ENCODE measurements at places on chromosomes 6 and 20. TPM values are rescaled to one million over a fixed set of nuclear protein-coding genes. Genes with fewer than 3 reads are reported as not detected.

DNA sequence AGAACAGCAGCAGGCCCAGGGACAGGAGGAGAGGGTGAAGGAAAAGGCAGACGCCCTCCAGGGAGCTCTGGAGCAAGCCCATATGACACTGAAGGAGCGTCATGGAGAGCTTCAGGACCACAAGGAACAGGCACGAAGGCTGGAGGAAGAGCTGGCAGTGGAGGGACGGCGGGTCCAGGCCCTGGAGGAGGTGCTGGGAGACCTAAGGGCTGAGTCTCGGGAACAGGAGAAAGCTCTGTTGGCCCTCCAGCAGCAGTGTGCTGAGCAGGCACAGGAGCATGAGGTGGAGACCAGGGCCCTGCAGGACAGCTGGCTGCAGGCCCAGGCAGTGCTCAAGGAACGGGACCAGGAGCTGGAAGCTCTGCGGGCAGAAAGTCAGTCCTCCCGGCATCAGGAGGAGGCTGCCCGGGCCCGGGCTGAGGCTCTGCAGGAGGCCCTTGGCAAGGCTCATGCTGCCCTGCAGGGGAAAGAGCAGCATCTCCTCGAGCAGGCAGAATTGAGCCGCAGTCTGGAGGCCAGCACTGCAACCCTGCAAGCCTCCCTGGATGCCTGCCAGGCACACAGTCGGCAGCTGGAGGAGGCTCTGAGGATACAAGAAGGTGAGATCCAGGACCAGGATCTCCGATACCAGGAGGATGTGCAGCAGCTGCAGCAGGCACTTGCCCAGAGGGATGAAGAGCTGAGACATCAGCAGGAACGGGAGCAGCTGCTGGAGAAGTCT, 25.5 kb downstream of the C20orf173 start:
- DNase-seq = no peak

DNA sequence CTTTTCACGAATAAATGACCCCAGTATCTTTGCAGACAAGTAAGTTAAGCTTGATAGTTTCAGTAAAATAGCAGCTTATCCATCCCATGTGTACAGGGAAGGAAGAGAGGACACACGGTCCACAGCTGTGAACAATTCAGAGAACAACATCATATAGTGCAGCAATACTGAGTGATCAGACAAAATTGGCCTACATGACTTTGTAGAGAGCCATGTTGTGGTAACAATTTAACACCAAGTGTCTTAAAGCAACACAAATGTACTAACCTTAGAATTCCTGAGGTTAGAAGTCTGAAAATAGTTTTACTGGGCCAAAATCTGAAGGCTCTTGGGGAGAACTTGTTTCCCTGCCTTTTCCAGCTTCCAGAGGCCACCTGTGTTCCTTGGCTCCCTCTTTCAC, 12.5 kb downstream of the FAM184A start:
- DNase-seq = no peak

DNA sequence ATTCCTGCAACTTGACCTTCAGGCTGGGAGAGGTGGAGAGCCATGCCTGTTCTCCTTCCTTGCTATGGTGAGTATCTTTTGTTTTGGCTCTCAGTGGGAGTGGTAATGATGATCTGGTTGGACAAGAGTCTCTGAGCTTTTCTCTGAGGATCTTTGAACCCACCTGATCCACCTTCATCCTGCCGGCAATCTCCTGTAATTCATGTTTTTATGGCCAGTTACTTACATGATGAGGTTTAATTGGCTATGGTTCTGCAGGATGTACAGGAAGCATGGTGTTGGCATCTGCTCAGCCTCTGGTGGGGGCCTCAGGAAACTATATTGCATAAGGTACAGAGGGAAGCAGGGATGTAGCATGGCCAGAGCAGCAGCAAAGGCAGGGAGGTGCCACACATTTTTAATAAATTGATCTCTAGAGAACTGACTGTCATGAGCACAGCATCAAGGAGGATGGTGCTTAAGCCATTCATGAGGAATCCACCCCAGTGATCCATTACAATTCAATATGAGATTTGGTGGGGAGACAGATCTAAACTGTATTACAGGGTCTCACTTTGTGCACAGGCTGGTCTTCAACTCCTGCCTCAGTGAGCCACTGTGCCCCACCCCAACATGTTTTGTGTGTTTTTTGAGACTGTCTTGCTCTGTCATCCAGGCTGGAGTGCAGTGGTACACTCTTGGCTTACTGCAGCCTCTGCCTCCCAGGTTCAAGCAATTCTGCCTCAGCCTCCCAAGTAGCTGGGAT, 10.0 kb downstream of the HSPA1B start:
- DNase-seq = no peak

GRCh38 chr20:16064989-16065707, 508.1 kb downstream of the KIF16B start:
- no peak for DNase-seq

DNA sequence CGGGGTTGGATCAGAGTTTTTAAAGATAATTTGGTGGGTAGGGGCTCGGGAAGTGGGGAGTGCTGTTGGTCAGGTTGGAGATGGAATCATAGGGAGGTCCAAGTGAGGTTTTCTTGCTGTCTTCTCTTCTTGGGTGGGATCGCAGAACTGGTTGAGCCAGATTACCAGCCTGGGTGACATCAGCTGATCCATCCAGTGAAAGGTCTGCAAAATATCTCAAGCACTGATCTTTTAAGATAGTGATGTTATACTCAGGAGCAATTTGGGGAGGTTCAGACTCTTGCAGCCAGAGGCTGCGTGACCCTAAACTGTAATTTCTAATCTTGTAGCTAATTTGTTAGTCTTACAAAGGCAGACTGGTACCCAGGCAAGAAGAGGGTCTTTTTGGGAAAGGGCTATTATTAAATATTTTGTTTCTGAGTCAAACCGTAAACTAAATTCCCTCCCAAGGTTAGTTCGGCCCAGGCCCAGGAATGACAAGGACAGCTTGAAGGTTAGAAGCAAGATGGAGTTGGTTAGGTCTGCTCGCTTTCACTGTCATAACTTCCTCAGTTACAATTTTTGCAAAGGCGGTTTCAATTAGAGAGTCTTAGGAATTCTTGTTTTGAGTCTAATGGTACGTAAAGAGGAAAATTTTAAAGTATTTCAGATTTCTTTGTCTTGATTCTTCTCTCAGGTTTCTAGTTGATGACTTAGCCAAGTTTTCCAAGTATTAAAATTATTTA, 53.1 kb downstream of the SCAF8 start:
- no peak for DNase-seq

DNA sequence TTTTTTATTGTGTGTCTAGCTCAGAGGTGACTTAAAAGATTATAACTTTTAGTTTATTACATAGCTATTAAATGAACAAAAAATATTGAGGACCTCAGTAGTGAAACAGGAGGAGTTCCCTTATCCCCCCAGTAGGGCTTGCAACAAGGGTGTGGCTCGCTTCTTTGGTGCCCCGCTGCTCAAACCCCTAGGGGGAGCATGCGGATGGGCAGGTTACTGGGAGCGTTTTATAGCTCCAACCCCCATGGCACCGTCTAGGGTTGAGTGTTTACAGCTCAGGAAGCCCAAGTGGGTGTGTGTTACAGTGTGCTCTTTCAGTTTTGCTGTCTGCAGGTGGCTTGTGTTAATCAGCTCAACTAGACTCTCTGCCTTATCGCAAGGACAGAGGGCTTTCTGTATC, 1513.7 kb downstream of the GRIK2 start:
- DNase-seq = no peak

VSX1 gene
- total RNA-seq = not detected

EEF1A2 gene
- 55.3 TPM for total RNA-seq

IDH3B gene
- total RNA-seq = 103 TPM

- peak; percentile 23 for DNase-seq
Observed at GRCh38 chr6:46014511-46015118, 1.0 kb downstream of the CLIC5 start.

GRCh38 chr20:16917636-16918035, 169.5 kb downstream of the OTOR start:
- DNase-seq = no peak
